AG09319 (cell line): ENCODE measurements at places on chromosomes 2 and 18.

GRCh38 chr2:214542295-214542694, 131.4 kb downstream of the VWC2L start:
- DNase-seq, result no peak

DNA sequence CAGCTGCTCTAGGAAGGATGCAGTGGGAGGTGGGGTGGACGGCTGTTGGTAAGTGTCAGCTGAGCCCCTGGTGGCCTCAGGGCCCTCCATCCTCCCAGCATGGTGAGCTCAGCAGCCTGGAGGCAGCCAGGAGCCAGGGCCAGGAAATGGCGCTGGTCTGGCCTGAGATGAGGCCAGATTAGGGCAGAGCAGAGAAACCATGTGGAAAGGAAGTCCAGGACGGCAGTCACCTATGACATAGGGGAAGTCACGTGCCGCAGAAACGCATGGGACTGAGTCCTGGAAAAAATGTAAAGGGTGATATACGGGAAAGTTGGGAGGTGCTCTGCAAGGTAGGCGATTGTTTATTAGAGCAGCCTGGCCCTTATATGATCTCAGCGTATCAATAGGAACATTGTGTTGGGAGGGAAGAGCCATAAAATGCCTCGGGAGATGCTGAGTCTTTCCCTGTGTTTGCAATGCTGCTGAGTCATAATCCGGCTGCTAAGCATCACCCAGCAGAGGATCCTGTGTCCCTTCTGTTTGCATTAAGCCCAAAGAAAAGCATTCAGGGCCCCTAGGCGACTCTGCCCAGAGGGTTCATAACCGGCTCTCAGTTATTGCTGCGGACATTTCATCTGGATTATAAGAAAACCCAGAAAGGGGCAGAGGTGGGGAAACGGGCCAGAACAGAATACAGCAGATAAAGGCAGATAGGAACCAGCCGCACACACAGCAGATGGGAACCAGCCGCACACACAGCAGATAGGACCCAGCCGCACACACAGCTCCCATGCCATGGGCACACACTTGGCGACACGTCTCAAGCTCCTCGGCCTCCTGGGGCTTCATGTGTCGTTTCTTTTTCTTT, 30.3 kb upstream of the B3GNT7 start:
- peak; percentile 37 for DNase-seq

DNA sequence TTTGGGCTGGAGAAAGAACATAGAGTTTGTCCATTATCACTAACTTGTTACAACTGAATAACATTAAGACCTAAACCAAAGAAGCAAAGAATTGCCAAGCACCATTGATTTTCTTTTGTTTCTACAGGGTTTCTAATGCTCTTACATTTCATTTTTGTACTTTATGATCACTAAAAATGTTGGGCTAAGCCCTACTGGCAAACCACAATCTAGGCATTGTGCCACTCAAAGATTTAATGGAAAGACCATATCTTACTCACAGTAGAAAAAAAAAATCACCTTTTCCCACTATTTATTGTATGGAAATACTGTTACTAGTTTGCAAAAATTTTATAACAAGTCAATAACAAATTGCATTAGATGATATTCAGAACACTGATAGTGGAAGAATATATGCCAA, 447.4 kb upstream of the PKDCC start:
- no peak for DNase-seq

DNA sequence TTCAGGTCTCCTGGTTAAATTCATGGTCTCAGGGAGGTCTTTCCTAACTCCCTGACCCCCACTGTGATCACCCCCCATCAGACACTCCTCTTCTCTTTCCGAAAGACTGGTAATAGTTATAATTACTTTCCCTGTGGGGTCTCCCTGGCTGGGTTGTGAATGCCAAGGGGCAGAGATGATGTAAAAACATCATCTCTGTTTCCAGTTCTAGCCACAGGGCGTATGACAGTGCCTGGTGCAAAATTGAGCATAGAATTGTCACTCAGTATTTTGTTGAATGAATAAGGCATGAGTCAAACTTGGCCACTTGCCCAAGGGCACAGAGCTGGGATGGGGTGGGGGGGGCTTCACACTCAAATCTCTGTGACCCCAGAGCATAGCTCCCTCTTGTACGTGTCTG, 65.2 kb downstream of the LTBP1 start:
- no peak for DNase-seq

GRCh38 chr2:131123192-131123591, 18.1 kb downstream of the PLEKHB2 start:
- DNase-seq, result no peak

- DNase-seq, result no peak
Observed at GRCh38 chr18:24198461-24198860, 59.6 kb downstream of the CABYR start.

DNA sequence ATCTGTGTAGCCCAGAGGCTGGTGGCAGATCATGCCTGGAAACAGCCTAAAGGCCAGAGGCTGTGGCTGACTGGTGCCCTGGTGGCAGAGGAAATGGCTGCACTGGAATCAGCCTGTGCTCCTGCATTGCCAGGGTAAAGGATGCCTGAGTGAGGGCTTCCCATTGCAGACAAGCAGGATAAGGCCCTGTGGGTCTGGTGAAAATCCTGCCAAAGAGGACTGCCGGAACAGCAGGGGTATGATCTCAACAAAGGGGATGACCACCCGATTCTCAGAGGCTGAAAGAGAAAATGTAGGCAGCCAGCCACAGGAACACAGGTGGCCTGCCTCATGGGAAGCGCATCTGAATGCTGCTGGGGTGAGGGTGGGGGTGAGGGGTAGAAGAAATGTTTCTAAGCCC, 48.2 kb downstream of the FBXO48 start:
- DNase-seq, result no peak

DNA sequence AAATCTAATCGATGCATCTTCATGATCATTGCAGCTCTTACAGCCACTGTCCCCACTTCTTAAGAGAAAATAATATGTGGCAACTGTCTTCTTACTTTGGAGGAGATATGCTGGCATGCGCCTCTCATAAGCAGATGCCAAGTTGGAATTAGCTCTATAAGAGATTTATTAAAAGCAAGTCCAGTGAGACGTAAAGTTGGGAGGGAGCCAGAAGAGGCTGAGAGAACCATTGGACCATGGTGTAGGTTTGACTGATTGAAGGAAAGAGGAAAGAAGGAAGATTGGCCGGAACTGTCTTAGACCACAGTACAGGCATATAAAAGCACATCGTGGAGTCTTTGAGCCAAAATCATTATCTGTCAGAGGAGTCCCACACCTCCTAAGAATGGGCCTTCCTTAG, 265.7 kb upstream of the ZC3H15 start:
- DNase-seq, result no peak

- DNase-seq, result no peak
Observed at GRCh38 chr2:24220554-24221291, 45.9 kb downstream of the FAM228A start.

GRCh38 chr18:78934551-78935225, 44.9 kb upstream of the SALL3 start:
- no peak for DNase-seq

- DNase-seq, result no peak
Observed at GRCh38 chr2:80852808-80853139, 548.2 kb upstream of the LRRTM1 start.

DNA sequence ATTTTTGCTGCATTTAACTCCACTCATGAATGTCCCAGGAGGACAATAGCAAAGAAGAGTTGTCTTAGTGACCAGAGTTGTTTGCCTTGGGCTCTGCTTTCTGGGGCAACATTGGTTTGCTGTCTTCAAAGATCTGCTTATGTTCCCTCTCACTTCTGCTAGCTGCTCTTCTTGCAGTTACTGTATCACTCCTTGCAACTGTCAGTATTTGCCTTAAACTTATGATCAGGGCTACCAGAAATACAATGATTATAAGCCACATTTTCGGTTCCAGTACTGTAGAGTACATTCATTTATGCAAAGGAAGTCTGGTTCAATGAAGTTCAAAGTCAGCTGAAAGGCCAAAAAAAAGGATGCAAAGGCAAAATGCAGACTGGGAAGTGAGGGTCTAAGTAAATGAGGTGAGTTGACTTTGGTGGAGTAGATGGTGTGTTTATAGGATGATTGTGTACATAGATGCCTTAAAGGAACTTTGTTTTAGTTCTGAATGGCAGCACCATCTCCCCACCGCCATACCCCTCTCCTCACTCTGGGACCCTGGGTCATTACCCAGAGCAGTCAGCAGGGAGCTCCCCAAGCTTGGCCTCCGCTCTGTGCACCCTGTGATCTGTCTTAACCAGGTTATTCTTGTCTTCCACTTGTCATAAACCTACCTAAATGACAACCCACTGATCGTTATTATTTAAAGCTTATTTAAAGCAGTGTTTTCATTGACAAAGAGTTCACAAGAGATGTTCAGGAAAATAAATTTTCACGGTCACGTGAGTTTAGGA, 236.0 kb downstream of the DOK6 start:
- DNase-seq, result no peak

GRCh38 chr2:105291981-105292380, 37.6 kb downstream of the TGFBRAP1 start:
- no peak for DNase-seq

GRCh38 chr18:78780719-78781600, 198.7 kb upstream of the SALL3 start:
- no peak for DNase-seq

DNA sequence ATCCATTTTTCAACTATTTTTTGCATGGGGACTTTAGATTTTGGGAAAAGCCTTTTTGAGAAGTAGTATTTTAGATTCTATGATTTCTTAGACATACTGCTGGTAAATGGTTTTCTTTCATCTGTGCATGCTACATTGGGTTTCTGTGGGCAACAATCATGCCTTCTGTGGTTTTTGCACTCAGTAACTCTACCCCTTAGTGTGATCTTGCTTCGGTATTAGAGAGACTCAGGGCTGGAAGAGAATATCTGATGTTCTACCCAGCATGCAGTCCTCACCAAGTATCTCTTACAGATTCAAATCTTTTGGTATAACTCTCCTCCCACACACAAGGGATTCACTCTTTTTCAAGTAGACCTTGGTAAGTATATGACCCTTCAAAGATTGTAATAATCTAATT, 183.0 kb downstream of the PMAIP1 start:
- DNase-seq, result no peak

DNA sequence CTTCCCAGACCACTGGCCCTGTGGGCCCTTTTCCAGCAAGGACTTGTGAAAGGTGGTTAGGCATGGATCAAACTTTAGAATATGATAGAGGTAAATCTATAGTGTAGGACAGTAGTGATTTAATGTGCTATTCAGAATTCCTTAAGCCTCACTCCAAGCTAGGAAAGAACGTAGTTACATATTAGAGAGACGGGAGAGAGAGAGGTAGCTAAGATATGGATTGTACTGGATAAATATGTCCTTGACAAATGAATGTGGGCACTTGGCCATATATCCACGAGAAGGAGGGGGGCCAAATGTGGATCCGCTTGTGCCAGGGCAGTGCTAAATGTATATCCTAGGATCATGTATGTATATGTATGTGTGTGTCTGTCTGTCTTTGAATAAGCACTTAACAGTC, 6.5 kb downstream of the KCNJ3 start:
- no peak for DNase-seq

DNA sequence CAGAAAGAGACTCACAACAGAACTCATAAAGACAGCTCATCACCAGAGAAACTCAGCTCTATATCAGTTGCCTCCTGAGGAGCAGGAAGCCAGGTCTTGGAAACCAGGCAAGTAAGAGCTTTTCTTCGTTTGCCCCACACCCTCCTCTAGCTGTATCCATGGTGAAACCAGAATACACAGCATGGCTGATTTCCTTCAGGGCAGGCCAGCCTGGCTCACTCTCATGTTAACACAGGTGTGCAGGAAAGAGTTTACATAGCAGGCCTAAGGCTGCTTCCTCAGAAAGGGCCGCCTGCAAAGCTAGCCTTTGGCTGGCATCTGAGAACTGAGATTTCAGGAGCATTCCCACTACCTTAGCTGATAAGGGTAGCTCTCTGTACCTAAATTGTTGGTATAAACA, 65.7 kb downstream of the KLHL14 start:
- DNase-seq, result no peak

DNA sequence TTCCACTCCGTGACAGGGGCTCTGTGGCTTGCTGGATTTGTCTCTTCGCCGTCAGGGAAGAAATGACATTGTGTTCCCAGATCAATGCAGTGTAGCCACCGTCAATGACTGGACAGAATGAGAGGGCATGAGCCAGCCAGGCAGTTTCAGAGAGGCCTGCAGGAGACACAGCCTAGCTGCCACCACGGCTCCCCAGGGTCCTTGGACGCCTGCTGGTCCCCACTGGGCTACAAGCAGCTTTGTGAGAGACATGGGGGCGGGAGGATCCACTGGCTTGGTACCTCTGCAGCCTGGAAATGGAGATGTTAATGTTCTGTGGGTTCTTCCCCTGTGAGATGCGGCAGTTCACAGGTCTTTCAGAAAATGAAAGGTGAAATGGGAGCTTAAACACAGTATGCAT, 12.1 kb upstream of the AMER3 start:
- DNase-seq, result no peak

DNA sequence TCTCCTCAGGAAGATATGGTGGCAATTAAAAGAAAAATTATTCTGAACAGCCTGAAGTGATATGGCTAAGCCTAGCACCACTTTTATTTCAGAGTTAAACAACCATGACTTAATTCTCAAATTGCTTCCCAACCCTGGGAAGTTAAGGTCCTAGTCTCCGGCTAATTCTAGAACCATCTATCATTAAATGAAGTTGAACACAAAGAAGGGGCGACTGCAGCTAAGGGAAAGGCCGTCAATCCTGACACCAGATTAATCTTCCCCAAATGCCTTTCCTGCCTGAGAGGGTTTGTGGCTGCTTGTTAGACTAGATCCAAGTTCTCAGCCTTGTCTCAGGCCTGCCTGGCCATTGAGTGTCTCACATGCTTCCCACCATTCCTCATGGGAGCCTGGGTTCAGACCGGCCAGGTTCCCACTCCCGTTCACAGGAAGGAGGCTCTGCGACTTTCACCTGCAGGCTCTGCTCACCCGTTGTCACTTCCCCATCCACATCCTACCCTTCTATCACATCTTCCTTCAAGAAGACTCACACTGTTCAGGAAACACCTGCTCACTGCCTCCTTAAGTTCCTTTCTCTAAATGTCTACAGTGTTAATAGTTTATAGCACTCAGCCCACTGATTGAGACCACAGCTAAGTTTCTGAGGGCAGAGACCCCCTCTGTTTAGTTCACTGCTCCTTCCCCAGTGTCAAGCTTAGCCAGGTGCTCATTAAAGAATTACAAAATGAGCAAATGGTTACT, 282.9 kb upstream of the REV1 start:
- no peak for DNase-seq

DNA sequence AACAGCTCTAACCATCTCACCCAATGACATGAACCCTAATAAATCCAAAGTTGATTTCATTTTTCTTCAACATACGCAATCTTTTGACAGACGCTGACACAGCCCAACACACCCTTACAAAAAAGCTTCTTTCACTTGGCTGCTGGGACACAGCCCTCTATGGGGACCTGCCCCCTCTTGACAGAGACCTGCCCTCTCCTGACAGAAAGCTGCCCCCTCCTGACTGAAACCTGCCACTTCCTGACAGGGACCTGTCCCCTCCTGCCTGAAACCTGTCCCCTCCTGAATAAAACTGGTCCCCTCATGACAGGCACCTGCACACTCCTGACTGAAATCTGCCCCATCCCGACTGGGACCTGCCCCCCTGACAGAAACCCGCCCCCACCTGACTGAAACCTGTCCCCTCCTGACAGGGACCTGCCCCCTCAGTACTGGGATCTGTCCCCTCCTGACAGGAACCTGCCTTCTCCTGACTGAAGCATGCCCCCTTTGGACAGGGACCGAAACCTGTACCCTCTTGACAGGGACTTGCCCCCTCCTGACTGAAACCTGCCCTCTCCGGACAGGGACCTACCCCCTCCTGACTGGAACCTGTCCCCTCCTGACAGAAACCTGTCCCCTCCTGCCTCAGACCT, 87.9 kb downstream of the PXDN start:
- DNase-seq, result no peak
